Effector memory CD4-positive, alpha-beta T cell (primary cell): ENCODE measurements at places on chromosomes 3 and 15.

GRCh38 chr15:86591994-86592735, 512.5 kb downstream of the AGBL1 start:
- no peak for DNase-seq

DNA sequence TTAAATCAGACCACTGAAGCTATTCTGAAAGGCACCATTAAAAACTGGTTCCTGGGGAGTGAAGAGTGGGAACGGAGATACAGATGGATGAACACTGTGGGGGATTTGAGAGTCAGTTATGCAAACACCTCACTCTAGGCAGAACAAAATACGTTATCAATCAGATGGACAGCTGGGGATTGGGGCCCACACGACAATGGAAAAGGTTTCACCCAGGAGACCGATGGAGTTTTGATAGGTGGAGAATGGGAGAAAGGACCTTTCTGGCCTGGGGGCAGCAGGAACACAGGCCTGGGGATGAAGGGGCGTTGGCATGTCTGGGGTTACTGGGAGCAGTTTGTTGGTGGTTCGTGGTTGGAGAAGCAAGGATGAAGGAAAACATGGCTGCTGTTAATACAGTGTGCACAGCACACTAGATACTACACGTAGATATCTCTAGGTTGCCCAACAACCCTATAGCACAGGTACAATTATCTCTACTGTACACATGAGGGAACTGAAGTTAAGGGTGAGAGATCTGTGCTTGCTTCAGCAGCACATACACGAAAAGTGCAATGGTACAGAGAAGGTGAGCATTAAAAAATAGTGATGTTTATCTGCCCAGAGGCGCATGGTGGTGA, 16.5 kb downstream of the ST6GAL1 start:
- no peak for DNase-seq

- no peak for DNase-seq
Measured at GRCh38 chr15:92663250-92663951, 7.8 kb upstream of the FAM174B start.

GRCh38 chr3:32315441-32315840, 76.2 kb upstream of the CMTM7 start:
- DNase-seq: no peak

DNA sequence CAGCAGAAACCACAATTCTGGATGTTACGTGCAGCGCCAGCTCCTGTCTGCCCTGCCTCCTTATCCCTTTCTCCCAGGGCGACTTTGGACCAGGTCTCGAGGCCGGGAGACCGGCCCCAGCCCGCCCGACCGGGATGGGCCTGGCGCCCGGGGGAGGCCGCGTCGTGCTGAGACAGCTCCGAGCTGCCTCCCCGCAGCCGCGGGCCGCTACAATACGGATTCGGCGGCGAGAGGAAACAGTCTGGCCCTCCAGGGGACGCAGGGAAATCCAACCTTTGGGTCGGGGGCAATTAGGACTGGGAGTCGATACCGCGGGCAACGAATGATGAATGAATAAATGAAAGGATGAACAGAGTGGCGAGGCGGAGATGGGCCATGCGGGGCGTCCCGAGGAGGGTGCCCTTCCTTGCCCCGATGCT, 537 bp downstream of the GRAMD2A start:
- no peak for DNase-seq

GRCh38 chr3:16318176-16318575, 53.2 kb downstream of the OXNAD1 start:
- no peak for DNase-seq

- no peak for DNase-seq
Measured at GRCh38 chr3:175255698-175256097, 396.6 kb downstream of the NAALADL2 start.

GRCh38 chr15:39479911-39480310, 101.0 kb upstream of the THBS1 start:
- no peak for DNase-seq

- DNase-seq: no peak
Measured at GRCh38 chr3:49199239-49199899, 28.0 kb downstream of the KLHDC8B start.

GRCh38 chr15:51117270-51117669, 22.6 kb upstream of the TNFAIP8L3 start:
- DNase-seq: no peak

DNA sequence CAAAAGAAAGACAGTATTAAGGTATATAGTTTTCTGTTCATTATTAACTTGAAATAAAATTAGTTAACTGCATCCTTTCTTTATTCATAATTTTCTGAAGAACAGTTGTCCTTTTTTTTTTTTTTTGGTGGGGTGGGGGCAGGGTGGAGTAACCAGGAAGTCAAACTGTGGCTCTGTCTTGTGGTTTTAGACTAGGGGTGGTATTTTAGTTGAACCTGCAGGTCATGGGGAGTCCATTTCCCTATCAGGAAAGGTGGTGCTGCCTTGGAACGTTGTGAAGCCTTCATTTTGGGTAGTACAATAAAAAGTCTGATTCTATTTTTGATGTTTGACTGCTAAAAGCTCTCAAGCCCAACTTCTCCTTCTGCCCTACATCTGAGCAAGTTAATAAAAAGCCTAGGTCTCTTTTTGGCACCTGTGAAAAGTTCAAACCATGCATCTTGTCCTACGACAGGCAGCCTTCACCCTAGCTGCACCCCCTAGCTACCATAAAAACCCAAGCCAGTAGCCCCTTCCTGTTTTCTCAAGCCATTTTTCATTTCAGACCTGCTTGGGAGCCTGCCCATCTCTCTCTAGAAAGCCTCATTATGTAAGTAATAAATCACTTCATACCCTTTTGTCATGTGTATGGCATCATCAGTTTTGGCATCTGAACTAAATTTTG, 31.2 kb upstream of the RIOX2 start:
- DNase-seq: no peak

GRCh38 chr15:63763476-63764123, 70.1 kb downstream of the HERC1 start:
- DNase-seq: no peak
